ENCODE measurements at places on chromosomes 4 and X.
A peak's percentile ranks its signal among the peaks of the same experiment; 100 is the strongest.

DNA sequence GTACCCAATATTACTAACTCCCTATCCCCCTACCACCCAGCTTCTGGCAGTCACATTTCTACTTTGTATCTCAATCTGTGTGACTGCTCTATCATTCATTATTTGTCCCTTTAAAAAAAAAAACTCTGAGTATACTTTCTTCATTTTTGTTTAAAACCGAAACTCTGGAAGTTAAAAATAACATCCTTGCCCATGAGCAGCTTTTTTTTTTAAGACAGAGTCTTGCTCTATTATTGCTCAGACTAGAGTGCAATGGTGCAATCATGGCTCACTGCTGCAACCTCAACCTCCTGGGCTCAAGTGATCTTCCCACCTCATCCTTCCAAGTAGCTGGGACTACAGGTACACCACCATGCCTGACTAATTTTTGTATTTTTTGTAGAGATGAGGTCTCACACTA is 15.8 kb downstream of the UBE2K start:
- DNase-seq, result no peak

GRCh38 chr4:8478801-8479744 is 38.5 kb downstream of the TRMT44 start:
- no peak for DNase-seq

- no peak for DNase-seq
Measured at GRCh38 chrX:10759141-10759799, 138.9 kb upstream of the MID1 start.

GRCh38 chrX:10598540-10598939 is 21.8 kb downstream of the MID1 start:
- DNase-seq, result no peak

DNA sequence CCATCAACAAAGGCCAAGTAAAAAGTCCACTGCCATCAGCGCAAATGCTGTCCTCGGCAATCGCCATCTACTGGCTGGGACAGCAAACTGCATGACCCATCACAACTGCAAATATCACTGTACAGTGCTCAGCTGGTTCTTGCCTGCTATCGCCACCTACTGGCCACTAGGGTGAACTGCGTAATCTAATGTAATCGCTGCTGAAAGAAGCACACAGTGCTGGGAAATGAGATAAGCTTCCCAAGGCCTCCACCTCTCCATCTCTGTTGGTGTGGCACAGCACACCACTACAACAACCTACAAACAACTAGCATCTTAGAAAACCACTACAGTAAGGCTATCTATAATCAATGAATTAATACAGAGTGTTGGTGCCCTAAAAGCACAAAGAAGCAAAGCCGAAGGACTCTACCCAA is 298.3 kb downstream of the TEX13A start:
- DNase-seq, result peak; percentile 22

GRCh38 chrX:123155327-123155726 is 28.8 kb upstream of the GRIA3 start:
- DNase-seq, result no peak

DNA sequence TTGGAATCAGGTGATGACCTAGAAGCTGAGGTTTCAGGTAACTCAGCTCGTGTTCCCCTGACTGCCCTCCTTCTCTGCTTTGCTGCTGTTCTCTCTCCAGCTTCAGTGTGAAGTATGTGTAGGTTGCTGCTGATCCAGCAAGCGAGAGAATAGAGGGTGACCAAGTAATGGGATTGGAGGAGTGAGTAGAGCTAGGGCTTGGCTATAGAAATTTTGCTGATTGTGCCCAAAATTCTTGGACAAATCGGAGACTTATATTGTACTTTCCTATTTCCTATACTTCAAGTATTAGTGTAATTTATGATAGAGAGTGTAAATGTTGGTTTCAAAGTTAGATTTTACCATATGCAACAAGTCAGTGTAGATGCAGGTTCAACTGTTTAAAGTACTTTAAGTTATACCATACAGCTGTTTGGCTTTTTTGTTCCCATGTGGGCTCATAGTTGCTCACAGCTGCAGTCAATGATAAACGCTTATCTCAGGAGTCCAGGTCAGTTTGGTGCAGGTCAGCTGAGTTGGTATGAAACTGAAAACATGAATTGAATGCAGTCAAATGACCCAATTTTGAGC is 48.0 kb downstream of the RAPGEF2 start:
- DNase-seq, result peak; percentile 22

DNA sequence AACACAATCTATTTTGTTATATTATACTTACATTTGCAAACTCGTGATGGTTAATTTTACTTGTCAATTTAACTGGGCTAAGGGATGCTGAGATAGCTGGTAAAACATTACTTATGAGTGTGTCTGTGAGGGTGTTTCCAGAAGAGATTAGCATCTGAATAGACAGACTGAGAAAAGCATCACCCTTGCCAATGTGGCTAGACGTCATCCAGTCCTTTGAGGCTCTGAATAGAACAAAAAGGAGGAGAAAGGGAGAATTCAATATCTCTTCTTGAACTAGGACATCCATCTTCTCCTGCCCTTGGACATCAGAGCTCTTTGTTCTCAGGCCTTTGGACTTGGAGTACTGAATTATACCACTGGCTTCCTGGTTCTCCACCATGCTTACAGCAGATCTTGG is 154.6 kb downstream of the EPHA5 start:
- no peak for DNase-seq

DNA sequence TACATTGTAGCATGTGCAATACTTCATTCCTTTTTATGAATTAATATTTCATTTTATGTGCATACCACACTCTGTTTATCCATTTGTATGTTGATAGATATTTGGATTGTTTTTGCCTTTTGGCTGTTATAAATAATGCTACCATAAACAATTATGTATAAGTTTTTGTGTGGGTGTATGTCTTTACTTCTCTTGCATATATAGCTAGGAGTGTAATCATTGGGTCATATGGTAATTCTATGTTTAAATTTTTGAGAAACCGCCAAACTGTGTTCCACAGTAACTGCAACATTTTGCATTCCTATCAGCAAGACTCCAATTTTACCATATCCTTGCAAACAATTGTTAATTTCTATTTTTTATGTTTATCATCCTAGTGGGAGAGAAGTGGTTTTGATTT is 3.1 kb upstream of the TCEAL5 start:
- no peak for DNase-seq

- no peak for DNase-seq
Measured at GRCh38 chr4:109559625-109559982, 442 bp upstream of the MCUB start.

DNA sequence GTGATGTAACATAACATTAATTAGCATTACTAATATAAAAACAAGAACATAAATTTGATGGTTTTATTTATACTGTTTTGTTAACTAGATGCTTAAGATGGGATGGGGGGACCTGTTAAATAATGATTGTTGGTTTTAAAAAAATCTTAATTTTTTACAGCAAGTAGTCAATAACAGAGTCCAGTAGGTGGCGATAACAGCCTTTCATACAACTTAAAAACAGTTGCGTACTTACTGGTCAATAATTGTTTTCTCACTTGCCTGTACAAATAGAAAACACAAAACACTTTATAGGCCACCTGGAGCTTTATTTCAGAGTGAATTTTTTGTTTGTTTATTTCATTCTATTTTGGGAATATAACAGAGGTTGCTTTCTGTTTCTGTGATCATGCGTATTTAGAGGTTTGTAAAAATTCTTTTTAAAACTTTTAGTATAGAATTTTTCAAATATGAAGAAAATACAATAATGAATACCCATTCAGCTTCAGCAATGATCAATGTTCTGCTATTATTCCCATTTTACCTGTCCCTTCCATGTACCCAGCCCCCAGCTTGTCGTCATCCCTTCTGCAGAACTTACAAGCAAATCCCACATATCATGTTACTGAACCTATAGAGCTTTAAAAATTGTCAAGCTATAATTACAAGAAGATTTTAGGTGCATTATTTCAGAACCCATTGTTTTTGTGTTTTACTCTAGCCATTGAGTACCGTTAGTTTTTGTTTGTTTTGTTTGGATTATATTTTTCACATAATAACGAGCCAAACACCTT is 97.1 kb downstream of the MRPL1 start:
- peak; percentile 60 for DNase-seq

DNA sequence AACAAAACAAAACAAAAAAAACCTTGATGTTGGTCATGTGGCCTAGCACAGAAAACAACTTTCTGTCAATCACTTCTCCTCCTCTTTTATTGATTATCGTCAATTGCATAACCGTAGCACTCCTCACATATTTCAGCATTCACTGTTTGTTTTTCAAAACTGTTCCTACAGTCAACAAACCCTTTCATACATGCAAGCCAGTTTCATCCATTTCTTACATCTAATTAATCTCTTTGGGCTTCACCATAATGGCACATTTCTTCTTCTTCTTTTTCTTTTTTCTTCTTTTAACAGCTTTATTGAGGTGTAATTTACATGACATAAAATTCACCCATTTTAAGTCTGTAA is 246.9 kb downstream of the PTTG2 start:
- no peak for DNase-seq

DNA sequence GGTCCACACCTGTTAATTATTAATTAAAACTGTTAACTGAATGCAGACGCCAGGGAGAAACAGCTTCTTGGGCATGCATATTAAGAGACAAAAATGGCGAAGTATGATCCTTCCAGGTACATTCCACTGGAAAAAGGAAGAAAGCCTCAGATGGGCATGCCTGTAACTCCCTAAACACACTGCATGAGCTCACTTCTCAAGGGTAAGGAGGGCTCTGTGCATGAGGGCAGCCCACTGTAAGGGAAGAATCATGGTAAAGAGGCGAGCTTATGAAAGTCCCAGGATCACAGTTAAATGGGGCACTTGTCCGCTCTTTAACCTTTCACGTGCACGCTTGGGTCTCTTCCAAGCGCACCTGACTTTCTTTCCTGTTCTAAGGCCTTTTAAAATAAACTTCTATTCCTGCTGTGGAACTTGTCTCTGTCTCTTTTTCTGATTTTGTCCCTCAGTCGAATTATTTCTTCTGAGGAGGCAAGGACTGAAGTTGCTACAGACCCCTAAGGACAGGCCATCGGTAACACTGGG is 321.7 kb downstream of the PPP1R2C start:
- no peak for DNase-seq

- no peak for DNase-seq
Measured at GRCh38 chr4:149291463-149291862, 524.2 kb downstream of the IQCM start.

DNA sequence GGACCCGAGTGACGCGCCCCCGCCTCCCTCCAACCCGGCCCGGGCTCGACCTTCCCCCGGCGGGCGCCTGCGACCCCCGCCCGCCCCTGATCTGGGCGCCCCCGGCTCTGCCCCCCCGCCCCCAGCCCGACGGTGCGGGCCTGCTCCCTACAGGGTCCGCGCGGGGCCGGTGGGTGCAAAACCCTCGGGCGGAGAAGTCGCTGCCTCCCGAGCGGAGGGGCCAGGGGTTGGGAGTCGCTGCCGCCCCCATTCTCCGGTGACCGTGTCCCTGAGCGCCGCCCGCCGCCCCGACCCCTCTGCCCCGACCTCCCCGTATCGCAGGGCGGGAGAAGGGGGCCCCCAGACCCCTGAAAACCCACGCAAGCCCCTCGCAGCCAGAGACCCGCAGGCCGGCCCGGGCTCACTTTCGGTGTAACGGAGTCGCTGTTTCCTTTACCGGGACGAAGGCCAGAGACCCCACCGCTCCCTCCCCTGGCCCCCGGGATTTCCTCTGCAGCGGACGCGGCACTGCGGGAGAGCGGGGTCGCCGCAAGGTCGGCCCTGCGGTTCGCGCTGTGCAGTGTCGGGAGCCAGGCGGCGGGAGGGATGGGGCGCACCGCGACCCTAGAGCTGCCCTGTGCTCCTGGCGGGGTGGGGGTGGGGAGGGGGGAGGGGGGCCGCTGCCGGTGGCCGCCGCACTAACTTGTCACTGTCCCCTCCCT is 729 bp upstream of the CPLX1 start:
- DNase-seq, result no peak

- DNase-seq, result no peak
Measured at GRCh38 chrX:97854086-97854485, 970.4 kb downstream of the RPA4 start.

Measured in NCI-H2029 (cell line).